ENCODE measurements at places on chromosomes 2 and 18. TPM values are rescaled to one million over a fixed set of nuclear protein-coding genes. Genes with fewer than 3 reads are reported as not detected.

DNA sequence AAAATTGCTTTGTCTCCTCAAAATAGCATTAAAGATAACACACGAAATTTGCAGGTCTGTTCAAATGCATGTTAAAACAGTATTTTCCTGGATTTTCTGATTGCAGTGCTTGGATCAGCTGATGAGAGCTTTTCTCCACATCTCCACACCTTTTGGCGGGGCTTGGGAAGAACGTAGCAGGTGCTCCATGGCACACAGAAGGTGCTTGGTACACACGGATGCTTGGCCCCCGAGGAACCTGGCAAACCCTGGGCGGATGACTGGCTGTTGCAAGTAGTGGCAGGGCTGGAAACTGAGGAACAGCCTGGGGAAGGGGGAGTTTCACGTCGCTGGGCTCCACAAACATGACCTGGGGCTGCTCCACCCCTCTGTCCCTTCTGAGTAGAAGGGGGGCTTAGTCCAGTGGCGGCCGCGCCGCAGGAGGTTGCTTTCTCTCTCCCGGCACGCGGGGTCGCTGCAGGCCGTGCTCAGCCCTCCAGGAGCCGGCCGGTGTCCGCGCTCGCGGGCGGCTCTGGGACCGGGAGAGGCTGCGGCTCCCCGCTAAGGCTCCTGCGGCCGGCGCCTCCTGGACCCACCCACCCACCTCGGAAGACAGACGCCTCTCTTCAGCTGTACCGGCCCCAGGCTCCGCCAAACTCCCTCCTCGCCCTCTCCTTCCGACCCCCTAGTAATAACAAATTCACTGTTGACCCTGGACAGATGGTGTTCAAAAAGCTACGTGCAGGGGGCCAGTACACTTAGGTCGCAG, 69.3 kb downstream of the MARCO start:
- DNase-seq: peak; percentile 90

GRCh38 chr18:50199921-50200320, 5.0 kb upstream of the MYO5B start:
- DNase-seq: no peak

DNA sequence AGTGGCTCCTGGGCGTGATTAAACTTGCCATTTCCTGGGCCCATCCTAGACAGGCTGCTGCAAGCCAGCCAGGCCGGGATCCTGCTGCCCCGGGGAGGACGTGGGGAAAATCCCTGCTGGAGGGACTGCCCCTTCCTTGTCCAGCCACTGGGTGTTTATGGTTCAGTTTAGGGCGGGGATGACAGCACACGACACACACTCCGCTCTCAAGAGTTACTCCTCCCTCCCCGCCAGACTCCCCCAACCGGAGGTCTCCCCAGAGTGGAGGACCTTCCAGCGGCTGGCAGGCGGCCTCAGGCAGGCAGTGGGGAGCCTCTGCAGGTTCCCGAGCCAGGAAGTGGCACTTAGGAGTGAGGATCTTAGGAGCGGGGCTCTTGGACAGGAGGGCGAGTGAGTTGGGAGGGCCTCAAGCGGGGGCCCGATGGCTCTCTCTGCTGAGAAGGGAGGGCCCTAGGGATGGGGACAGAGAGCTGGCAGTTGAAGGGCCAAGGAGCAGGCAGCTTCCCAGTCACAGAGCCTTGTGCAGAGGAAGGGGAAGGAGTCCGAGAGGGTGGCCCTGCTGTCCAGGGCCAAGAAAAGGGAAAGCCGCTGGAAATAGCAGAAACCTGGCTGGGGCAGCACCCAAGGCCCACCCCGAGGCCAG, 5.7 kb upstream of the GPR35 start:
- DNase-seq: peak; percentile 22

GRCh38 chr18:75087119-75088020, 121.6 kb downstream of the PTGR3 start:
- DNase-seq: peak; percentile 33

GRCh38 chr2:147468963-147469362, 375.9 kb upstream of the ACVR2A start:
- DNase-seq: peak; percentile 61

GRCh38 chr18:59029663-59030429, 109.8 kb upstream of the SEC11C start:
- DNase-seq: no peak

DNA sequence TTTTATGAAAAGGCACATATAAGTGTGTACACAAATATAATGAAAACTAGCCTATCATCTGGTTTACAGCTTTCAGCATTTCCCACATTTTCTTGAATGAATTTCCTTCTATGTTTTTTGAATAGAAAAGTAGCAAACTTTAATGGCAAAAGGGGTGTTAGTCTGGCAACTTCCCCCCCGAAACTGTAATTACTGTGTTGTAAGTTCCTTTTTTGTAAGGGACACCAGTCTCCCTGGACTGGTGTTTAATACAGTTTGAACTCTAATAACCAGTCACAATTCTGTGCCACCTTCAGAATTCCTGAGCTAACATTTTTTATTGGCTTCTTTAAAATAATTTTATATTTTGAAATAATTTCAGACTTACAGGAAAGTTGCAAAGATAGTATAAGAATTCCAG, 94.2 kb downstream of the ACSL3 start:
- DNase-seq: no peak

DNA sequence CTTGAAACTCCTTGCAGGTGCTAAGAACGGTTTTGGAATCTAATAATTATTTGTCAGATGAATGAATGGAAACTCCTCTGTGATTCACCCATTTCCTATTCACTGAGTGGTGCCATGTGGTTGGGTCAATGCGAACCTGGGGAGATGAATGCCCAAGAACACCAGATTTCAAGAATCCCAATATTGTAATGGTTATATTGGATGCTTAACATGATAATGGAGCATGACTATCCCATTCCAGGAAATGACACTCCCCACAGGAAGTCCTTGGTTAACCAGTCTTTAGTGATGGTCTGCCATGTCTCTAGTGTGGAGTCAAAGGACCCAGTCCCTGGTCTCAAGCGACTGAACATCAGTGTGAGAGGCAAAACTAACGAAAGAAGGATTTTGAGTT, 67.9 kb upstream of the ST3GAL5 start:
- DNase-seq: no peak

- DNase-seq: no peak
Observed at GRCh38 chr2:160941290-160941846, 218.9 kb upstream of the TANK start.

GRCh38 chr2:201151127-201151981, 31.6 kb upstream of the CASP10 start:
- DNase-seq: no peak

- DNase-seq: peak; percentile 72
Observed at GRCh38 chr2:104312684-104313083, 541.2 kb upstream of the POU3F3 start.

POMC gene
- 10.9 TPM for total RNA-seq

UGT1A10 gene
- 0.13 TPM for total RNA-seq

PPM1G gene
- total RNA-seq: 129 TPM

Measured in endodermal cell (in vitro differentiated cells).